ENCODE measurements at places on chromosomes 6 and 20. TPM values are rescaled to one million over a fixed set of nuclear protein-coding genes. Genes with fewer than 3 reads are reported as not detected.

The IER3 gene
- 197 TPM for total RNA-seq

DNA sequence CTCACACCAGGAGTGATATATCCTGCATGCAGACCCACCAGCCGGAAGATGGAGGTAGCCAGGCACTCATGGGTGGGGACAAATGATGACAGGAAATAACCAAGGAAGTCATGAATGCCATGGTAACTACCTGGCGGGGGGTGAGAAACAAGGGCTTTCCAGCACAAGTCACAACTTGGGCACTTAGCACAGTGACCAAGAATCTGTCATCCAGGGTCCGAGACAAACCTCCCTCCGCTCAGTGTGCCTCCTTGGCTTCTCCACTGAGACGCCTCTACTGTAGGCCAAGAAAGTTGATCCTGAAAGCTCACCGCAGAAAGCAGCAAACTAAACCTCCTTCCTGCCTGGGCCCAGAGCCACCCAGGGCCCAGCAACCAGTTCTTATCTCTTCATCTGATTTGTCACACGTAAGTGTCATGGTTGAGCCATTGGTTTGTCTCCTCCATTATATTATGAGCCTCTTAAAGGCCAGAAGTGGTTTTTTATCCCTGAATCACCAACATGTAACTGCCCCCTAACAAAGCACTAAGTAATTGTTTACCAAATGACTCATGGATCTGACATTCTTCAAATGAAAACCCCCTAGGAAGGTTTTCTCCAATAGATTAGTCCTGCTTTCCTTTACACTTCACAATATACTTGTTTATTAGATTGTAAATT lies 84.3 kb upstream of the TAB2 start:
- peak; percentile 63 for DNase-seq

DNA sequence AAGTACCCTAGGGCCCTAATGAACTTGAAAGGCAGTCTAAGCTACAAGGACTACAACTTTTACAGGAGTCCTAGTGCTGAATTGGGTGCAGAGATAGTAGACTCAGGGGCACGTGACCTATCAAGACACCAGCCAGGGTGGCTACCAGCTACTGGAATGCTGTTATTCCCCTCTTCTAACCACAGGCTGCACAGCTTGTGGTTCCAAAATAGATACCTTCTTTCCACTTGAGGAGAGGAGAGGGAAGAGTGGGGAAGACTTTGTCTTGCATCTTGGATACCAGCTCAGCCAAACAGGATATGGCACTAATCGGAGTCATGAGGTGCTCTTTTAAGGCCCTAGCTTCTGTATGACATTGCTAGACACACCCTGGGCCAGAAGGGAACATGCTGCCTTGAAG lies 60.0 kb upstream of the MTRF1L start:
- DNase-seq: no peak

The TAGAP gene
- 56.1 TPM for total RNA-seq

GRCh38 chr6:169824848-169825557 lies 73.6 kb downstream of the ERMARD start:
- DNase-seq: no peak

The ZNF341 gene
- 3.3 TPM for total RNA-seq

The SLC22A2 gene
- total RNA-seq: not detected

GRCh38 chr20:21053002-21053762 lies 53.0 kb downstream of the LINC00237 start:
- no peak for DNase-seq

The LGSN gene
- total RNA-seq: 0.32 TPM

The POU5F1 gene
- 0.09 TPM for total RNA-seq

The FBXO30 gene
- total RNA-seq: 4.9 TPM

GRCh38 chr20:17752459-17752858 lies 52.7 kb downstream of the BANF2 start:
- DNase-seq: no peak

DNA sequence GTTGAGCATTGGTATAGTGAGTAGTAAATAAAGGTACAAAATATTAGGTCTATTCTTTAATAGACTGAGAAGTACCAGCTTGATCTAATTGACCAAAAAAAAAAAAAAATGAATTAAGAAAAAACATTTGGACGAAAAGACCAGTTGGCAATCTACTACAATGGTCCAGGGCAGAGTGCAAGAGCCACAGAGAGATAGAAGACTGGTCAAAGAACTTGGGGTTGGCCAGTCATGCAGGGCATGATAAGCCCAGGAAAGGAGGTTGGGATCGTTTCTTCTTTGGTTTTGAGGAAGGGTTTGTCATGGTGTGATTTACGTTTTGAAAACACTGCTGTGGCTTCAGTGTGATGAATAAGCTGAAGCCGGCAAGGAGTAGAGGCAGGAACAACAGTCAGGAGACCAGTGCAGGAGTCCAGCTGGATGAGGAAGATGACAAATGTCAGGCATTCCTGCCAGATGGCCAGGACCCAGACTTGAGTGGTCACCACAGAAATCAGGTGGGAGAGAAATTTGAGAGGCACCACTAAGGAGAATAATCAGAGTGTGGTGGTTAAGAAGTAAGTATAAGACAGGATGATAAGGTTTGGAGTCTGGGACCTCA lies 14.0 kb downstream of the SMLR1 start:
- no peak for DNase-seq

The SLX4IP gene
- total RNA-seq: 10.9 TPM

The CRNKL1 gene
- total RNA-seq: 22.3 TPM

The RNF39 gene
- not detected for total RNA-seq

The MEI4 gene
- total RNA-seq: not detected

DNA sequence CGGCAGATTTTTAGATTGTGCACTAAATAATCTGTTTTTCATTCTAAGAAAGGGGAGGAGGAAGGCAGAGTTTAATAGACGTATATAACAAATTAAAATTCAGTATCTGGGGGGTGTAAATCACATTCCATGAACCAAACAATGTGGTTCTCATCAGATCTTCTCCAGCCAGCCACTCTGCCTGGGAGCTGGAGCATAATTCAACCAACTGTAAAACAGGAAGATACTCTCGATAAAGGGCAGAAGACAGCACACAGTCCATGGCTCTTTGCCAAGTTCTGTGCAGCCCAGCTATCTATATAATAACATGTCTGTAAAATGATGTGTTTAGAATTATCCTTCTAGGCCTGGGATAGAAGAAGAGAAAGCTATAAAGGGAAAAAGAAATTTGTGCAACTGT lies 289.9 kb upstream of the ZFP64 start:
- no peak for DNase-seq

DNA sequence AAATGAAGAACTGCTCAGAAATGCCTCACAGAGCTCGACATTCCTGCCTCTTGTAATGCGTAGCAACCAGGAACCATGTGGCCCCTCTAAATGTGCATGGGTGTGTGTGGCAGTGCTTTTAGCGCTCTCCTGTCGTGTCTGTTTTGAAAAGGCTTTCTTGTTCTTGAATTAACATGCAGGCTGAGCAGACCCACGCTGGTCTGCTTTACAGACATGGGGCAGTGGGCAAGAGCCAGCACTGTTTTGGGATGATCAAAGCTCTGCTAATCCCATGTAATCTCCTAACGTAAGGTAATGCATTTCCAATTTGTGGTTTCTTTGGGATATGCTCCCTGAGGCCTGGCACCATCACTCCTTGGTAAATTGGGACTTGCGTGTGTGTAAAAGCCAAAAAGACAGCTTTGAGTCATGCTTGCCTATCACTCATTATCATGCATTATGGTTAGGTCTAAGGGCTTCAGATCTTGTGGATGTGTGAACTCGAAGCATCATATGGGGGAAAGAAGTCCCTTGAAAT lies 11.8 kb downstream of the RIPOR2 start:
- peak; percentile 34 for DNase-seq

- DNase-seq: no peak
Measured at GRCh38 chr6:7535498-7535897, 6.0 kb upstream of the DSP start.

- DNase-seq: no peak
Measured at GRCh38 chr20:35739294-35740163, 2.5 kb downstream of the RBM39 start.

GRCh38 chr6:167211881-167212712 lies 54.3 kb upstream of the GPR31 start:
- no peak for DNase-seq

DNA sequence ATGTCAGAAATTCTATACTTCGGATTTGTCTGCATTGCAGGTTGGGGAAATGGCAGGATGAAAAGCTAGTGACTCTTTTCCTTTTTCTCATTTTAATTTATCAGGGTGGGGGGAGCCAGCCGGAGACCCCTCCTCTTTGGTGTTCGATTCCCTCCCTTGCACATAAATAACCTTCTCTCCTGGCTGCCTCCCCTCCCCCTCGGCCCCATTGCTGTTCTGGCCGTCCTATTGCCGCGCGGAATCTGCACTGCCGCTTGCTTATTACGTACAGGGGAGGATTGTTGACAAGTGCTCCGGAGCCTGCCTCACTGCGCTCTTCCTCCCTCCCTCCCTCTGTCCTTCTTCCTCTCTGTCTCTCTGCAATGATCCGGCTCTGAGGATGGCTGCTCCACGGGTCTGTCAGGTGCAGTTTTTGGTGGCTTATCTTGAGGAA lies 154.7 kb downstream of the JARID2 start:
- no peak for DNase-seq

GRCh38 chr20:45890985-45891983 lies at the start of the genes CTSA and NEURL2:
Gene CTSA (plus strand): TSS chr20:45891335. CDS start chr20:45891569, 234 bp downstream.
Gene NEURL2 (minus strand): TSS chr20:45891208. CDS start chr20:45890991, 217 bp downstream.
- peak; percentile 92 for DNase-seq

DNA sequence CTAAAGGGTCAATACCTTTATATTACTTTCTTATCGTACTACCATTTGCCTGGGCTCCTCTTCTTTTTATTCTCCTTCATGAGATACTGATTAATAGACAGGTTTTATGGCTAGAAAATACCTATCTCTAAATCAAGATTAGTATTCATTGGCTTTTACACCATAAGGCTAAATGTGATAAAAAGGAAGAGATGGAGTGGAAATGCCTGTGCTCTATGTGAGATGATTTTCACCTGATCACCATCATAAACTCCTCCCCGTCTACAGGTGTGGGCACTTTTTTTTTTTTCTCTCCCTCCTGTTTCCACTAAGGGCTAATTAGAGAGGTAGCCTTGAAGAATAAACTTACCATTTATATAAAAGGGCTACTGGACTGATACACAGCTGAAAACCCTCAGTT lies at the start of gene GLYATL3:
Gene GLYATL3, plus strand, starts transcription at position 301 of the 400 bp plus-strand sequence. CDS start 12,068 bp downstream, outside the sequence.
- no peak for DNase-seq

The DEF6 gene
- 127 TPM for total RNA-seq

DNA sequence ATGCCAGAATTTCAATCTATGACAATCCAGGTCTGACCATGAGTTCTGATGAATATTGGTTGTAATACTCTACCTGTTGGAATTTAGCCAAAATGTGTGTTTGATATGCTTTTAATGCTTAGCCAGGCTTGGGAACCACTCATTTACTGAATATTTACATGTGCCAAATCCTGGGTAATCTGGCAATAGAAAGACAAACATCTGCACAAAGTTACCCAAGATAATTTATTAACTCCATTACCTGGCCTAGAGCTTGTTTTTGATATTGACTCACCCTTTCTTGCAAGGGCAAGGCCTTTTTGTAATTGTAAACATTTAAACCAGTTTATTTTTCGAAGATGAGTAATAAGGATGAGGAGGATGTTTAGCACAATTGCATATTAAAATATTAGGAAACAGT lies 13.5 kb upstream of the CD2AP start:
- DNase-seq: no peak

The SLC52A3 gene
- not detected for total RNA-seq

DNA sequence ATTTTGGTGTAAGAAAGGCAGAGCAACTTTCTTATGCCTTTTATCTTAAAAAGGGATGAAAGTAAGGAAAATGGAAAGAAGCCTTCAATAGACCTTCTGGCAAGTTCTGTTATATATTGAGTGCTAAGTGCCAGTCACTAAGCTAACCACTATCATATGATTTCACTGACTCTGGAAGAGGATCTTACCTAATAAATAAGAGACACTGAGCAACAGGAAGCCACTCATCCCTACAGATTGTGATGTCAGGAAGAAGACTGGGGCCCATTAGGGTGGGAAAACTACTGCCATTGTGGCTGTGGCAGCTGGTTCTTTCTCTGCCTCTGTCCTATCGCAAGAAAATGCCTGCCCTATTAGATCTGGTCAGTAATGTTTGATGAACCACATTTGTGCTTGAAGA lies 89.6 kb downstream of the AIG1 start:
- DNase-seq: no peak

DNA sequence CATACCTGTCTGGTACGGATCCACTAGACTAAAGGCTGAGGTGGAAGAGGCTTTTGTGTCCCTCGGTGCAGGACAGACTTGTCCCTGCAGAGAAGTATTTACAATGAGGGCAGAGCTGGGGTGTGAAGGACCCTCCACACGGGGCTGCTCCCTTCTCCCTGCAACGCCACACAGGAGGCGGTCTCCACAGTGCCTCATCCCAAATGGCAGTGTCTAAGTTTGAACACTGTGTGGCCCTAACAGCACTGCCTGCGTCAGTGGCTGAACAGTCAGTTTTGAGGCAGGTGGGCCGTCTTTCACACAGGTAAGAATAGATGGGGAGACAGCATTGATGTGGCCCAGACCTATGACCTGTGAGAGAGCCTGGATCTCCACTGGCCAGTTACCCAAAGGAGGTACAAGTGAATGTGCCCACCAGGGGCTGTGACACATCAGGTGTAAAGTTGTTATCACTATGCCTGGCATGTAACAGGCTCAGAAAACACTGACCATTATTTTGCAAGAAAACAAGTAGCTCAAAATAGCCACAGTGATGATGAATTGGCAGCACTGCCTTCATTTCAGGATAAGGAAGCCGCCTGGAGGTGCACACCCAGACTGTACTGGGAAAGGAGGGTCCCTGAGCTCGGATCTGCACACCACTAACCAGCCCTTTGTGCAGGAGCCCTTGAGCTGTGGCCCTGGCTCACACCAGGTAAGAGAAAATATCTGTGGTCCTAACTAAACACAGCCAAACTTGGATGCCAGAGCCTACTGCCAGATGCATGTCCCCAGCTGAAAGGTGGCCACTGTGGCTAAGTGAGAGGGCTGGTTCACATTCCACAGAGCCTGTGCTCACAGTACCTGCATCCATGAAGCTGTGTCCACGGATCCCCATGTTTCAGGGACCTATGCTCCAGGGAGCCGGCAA lies 246.7 kb downstream of the DLL1 start:
- DNase-seq: no peak

GRCh38 chr6:47151232-47151898 lies 109.2 kb upstream of the ADGRF1 start:
- DNase-seq: no peak

DNA sequence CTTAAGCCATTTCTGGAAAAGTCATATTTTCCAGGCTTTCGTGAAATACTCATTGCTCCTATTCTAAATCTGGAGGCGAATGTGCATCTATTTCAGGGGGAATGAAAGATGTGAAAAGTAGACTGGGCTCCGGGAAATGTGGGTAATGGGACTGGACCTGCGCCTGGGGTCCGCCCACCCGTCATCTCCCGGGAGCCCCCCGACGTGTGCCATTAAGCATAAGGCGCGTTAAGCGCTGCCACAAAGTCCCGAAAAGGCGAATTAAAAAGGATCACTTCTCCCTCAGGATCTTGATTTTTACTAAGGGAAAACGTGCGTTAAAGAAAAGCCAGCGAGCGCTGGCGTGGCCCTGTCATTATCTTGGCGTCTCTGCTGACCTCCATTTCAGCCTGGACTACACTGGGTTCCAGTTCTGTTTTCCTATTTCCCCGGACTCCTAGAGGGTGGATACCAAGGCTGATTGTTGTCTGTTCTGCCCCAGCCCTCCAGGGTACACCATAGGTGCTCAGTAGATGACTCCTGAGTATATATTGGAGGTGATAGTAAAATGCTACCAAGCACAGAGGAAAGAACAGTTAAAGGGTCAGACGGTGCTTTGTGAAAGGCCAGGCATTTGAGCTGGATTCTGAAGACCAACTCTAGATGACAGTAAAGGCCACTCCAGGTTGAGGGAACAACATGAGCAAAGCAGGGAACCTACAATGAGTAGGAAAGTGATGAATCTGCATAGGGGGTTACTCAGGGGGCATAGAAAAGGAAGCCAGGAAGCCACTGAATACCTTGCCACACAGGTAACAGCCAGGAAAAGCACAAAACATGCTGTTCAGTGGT lies 89.2 kb upstream of the ARID1B start:
- DNase-seq: peak; percentile 4

The SOX18 gene
- 0.46 TPM for total RNA-seq
